ENCODE measurements at places on chromosomes 2 and 18.

- DNase-seq: no peak
These were observed 27.9 kb downstream of the C2orf49 start for GRCh38 chr2:105365206-105365605.

- DNase-seq: no peak
These were observed 99.8 kb downstream of the SH3BP4 start for GRCh38 chr2:235051436-235052260.

DNA sequence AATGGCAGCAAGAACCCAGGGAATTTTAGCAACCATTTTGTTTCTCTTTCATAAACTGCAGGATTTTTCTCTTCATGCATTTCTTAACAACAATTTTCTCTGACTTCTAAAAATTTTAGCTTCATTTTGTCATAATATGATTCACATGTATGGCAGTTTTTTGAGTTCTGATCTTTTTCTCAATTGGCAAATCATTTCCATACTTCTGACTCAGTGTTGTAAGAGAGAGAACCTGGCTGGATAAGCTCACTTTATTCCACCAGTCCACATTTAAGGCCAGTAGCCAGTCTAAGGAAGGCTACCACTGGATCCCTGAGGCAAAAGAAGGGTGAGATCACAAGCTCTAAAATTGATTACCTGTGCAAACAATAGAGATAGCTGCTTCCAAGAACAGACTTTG lies 42.8 kb upstream of the COL3A1 start:
- no peak for DNase-seq

DNA sequence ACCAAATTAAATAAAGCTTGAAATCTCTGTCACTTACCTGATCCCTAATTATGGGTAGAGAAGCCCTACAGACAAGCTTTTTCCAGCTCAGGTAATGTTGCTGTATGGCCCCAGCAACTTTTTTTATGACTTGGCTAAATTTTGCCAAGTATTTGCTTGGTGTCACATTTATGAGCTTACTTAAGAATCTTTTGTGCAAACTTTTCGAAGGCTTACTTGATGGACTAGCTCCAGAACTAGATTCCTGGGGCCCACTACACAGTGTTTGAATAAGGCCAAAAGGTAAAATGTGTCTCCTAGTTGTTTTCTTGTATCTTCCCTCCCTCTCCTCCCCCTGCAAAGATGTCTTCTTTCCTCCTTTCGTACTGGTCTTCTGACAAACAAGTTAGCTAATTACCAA lies 257.9 kb downstream of the OSR1 start:
- no peak for DNase-seq

DNA sequence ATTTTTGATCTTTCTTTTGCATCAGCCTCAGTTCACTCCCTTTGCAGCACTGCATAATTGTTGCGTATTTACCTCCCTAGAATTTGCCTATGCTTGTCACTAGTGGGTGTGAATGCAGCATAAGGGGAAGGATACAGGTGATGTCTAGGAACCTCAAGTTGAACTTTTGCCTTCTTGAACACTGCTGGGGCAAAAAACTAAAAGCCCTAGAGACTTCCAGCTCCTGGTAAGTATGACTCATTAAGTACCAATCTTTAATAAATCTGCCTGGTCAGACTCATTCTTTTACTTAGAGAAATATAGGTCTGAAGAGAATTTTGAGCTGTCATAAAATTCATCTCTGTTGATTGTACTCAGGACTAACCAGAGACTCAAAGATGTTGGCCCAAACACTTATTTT lies 547.3 kb upstream of the FANCL start:
- DNase-seq: no peak

DNA sequence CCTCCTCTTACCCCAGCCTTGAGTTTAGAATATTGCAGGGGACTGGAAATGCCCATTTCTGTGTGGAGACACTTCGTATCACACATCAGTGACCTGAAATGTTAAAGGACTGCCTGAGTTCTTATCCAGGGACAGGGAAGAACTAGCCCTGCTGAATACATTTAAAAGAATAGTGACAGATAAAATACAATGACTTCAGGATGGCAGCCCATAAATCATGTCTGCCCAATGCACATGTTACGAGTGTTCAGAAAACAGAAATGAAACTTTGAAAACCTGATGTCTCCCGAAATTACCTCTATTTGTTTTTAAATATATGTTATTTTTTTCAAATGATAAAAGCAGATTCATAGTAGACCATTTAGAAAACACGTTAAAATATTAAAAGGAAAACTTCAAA lies 22.3 kb upstream of the RAB12 start:
- no peak for DNase-seq

DNA sequence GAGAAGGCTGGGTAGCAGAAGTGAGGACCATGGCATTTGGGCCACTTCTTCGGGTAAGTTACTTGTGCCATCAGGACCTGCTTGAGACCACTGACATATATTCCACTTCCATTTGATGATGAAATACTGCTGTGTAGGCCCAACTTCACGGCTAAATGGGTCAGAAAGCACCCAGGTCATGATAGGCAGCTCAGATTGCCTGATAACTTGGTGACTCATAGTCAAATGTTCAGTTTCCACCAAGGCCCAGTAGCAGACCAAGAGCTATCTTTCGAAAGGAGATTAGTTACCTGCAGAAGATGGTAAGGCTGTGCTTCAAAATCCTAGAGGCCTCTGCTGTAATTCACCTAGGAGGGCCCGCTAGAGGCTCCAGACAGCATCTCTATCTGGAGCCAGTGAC lies 31.8 kb upstream of the MEX3C start:
- no peak for DNase-seq

DNA sequence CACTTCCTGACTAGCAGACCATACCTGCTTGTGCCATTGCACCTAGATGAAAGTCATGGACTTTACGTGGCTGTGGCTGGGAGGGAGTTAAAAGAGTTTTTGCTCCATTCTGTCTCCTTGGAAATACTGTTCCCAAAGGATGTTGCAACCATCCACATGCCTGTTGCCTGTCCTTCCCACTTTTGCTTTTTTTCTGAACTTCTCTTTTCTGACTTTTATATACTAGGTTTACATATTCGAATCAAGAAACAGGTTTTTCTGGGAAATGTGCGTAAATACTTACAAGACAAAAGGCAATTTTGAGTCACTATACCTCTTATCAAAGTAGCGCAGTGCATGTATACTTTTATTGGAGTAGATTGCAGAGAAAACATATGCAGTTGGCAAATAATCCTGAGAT lies 244.8 kb downstream of the PRKCE start:
- no peak for DNase-seq
